Right ventricle myocardium superior (tissue), 1 donor: ENCODE measurements at places on chromosomes 1 and 21. TPM values are rescaled to one million over a fixed set of nuclear protein-coding genes. Genes with fewer than 3 reads are reported as not detected.
A peak's percentile ranks its signal among the peaks of the same experiment; 100 is the strongest.

GRCh38 chr1:84096176-84096575 lies 47.9 kb upstream of the PRKACB start:
- no peak for DNase-seq

- no peak for DNase-seq
Measured at GRCh38 chr1:36436821-36437220, 13.4 kb downstream of the OSCP1 start.

GRCh38 chr1:201530741-201531531 lies 8.0 kb upstream of the NAV1 start:
- peak; percentile 91 for DNase-seq

DNA sequence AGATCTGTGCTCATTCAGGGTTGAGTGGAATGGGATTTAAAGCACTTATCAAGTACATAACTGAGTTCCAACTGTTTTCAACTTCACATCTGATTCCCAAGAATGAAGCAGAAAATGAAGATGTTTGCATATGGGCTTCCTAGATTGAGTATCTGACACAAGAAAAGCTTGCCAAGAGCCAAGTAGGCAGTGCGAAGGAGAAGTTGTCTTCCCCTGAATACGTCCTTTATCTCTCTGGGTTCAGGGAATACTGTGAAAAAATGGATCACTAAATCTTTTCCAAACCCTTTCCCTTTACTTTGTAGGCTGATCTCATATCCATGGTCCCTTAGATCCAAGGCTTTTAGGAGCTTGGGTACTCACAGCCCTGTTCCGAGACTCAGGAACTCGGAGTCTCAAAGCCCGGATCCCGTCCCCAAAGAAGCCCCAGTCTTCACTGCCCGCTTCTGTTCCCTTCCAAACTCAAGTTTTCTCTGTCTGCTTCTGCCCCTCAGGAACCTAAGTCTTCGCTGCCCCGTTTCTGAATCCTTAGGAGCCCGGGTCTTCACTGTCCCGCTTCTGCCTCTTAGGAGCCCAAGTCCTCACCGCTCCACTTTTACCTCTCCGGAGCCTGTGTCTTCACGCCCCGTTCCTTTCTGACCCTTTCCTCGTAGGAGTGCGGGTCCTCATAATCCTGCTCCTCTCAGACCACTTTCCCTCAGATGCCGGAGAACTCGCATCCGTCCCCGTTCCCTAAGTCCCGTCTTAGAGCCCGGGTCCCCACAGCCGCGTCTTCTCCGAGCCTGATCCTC lies 616 bp downstream of the TAF12 start:
- DNase-seq, result no peak

- DNase-seq, result no peak
Measured at GRCh38 chr1:31193729-31194128, 46.0 kb downstream of the NKAIN1 start.

DNA sequence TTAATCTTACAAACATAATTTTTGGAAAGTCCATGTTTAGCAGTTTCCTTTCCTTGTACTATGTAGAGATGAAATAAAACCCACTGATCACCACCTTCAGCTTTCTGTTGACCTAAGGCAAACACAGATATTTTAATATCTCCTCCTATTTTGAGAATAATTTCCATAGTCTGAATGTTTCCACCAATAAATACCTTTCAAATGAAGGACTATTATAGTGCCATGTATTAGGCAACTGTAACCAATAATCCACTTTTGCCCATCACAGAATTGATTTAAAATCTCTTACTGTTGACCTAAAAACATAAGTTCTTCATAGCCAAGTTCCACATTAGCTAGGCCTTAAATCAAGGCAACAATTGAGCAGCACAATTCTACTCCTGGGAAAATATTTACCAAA lies 1.8 kb downstream of the CDC42BPA start:
- DNase-seq, result no peak

DNA sequence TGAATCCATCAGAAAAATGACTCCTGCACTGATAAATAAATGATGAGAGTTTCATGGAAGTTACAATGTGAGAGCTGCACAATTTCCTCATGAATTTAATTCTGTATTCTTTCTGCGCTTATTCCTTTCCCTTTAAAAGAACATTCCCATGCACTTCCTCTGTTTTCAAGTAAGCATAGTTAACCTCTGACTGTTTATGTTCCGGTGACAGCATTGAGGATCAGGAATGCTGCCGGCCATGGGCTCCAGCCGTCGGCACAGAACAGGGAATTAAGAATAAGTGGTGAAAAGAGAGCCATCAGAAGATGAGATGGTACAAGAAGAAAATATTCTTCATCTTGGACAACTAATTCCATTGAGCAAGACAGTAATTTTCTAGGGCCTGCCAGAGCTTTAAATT lies 65.3 kb downstream of the SUSD4 start:
- no peak for DNase-seq

DNA sequence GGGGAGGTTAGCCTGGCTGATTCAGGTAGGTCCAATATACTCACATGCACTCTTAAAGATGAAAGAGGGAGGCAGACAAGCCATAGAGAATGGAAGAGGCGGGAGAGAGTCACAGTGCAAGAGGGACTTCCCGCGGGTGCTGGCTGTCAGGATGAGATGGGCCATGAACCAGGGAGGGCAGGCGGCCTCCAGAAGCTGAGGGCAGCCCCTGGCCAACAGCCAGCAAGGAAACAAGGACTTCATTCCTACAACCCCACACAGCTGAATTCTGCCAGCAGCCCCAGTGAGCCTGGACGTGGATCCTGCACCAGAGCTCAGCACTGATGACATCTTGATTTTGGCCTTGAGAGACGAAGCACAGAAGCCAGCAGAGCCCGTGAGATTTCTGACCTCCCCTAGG lies 15.1 kb upstream of the B3GALT5 start:
- DNase-seq, result no peak

GRCh38 chr1:231094421-231094820 lies 54.4 kb upstream of the FAM89A start:
- DNase-seq, result no peak

DNA sequence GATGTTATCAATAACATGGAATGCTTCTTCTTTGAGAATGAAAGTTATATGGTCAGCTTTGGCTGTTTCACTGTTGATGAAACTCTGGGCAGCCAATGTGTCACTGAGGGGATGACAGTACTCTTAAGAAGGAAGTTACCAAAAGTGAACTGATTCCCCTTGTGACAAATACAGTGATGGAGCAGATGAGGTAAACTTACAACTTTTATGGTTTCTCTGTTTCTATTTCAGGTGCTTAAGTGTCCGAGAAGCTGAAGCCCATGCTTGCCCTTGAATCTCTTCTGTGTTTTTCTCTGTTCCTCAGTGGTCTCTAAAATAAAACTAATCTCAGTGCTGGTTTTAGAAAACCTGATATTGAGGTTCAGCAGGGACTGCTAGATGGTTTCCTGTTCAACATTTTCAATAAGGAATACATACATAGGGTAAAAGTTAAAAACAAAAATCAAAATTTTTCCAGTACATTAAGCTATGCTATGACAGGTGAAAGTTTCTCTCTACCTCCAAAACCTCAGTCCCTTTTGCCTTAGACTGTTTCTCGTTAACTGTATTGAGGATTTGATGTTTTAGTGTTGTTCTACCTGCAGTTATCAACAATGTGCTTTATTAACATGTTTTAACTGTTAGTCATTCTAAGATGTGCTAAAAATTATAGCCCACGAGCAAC lies 454.4 kb upstream of the ADGRL4 start:
- DNase-seq, result no peak

GRCh38 chr1:200525090-200525987 lies 95.2 kb downstream of the KIF14 start:
- no peak for DNase-seq

- no peak for DNase-seq
Measured at GRCh38 chr1:241532864-241533263, 686 bp downstream of the KMO start.

DNA sequence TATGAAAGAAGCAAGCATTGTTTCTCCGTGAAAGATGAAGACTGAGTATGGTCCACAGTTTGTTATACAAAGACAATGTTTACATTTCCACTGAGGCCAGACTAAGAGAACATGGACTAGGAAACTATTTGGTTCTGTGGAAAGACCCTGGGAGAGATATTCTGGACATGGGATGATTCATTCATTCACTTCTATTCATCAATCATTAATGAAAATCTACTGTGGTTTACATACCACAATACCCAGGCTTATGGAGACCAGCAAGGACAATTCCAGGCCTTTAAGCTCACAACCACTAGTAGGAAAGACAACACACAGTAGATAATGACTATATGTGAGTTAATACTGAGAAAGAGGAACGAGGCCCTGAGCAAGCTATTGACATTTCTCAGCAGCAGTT lies 125.4 kb downstream of the TBX15 start:
- no peak for DNase-seq

- DNase-seq, result no peak
Measured at GRCh38 chr1:67752306-67752705, 67.3 kb downstream of the GADD45A start.

- no peak for DNase-seq
Measured at GRCh38 chr1:208885060-208885459, 640.9 kb upstream of the PLXNA2 start.

- no peak for DNase-seq
Measured at GRCh38 chr21:38830671-38831525, 25.2 kb downstream of the ETS2 start.

DNA sequence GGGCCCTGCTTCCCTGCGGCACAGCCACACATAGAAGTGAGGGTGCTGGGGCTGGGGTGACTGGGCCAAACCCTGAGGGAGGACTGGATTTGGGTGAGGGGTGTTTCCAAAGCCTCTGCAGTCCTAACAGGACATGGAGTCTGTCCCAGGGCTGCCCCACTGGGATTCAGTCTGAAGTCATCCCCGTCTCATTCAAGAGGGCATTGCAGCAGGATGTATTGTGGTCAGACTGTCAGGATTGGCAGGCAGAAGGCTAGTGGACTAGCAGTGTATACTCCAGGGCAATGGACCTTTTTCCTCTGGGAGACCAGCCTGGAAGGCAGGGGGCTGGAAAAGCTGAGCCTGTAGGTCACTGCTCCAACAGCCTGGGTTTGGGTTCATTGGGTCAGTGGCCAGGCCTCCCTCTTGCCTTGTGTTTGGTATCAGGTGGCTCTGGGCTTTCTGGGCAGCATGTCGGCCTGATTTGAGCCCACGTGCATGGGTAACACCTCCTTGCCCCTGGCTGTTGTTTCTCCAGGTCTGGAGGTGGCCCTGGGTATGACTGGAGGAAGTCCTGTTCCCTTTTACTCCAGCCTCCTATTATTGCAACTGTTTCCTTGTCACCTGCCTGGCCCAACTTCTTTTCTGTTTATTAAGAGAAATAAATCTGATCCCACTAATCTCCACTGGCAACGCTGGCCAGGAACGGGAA lies 41.0 kb upstream of the SYNC start:
- DNase-seq, result no peak

- DNase-seq, result no peak
Measured at GRCh38 chr1:238752327-238752726, 634.0 kb upstream of the CHRM3 start.

GRCh38 chr1:16677552-16678431 lies 11.0 kb upstream of the RNU1-3 start:
- DNase-seq, result no peak

DNA sequence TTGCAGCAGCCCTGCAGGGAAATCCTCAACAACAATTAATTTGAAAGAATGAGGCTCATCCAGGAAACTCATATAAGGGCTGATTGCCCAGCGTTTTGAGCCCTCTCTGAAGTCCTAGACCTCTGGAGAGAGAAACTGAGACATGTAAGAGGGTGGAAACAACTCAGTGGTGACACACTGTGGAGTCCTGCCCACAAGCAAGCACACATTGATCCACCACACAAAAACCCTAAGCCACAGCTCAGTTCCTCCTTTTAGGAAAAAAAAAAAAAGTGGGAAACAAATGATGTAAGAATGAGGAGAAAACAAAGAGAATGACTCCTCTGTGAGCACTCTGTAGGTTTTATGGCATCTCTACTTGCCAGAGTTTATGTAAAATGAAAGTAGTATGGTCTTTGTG lies 22.9 kb upstream of the PLA2G5 start:
- DNase-seq, result no peak

DNA sequence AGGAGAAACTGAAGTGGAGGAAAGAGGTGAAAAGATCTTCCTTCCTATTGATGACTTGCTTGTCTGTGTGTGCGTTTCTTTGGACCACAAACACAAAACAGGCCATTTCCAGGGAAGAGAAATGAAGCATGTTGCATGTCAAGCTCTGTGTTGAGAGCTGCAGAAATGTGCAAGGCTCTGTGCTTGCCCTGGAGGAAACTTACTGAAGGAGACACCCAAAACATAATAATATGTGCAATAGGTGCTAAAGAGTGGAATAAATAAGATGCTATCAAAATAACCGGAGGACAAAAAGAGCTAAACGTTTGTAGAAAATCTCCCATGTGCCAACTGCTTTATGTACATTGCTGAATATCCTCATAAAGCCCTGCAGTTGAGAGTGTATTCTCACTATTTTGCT lies 195.2 kb upstream of the HMGB4 start:
- no peak for DNase-seq

DNA sequence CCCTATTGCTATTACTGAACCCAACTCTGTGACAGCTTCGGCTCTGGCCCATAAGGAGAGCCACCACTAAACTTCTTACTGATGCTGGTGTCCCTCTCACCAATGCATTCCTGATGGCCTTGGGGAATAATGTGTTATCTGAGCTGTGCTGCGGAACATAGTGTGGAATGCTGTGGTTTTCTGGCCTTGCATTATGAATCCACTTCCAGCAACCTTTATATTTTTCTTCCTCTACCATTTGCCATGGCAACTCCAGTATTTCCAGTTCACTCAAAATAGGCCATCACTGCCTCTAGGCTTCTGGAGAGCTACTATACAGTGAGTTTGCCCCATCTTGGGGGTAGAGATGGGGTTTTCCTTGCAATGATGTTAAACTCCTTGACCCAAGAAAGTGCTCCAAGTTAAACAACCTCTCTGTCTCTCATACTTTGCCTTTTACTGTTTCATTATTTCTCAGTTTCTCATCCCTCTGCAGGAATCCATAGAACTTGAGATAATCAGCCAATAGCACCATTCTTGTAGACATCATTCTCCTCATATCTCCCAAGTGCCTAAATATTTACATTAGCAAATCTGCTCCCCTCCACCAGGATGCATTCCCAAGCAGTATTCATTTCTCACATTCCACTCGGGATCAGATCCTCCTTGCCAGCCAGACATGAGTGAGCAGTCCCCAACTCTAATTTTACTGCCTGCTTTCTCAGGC lies 11.1 kb upstream of the RAVER2 start:
- DNase-seq, result no peak

DNA sequence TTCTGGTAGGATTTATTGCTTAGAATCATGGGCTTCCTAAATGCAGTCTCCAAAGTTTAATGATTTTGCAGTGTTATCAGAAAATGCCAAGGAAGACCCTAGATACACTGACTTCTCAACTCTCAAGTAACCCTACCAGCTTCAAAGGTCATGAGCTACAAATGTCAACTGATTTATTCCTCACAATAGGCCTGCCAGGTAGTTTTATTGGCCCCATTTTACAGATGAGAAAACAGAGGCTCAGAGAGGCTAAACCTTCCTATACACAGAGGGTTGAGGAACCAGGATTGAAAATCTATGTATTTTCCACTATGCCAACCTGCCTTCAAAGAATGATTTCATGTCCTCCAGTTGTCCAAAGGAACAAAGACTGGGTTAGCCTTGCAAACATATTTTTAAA lies 384.4 kb upstream of the POU3F1 start:
- DNase-seq, result no peak

Gene FCRLB
- total RNA-seq, result 0.19 TPM

Gene FBLIM1
- 99.1 TPM for total RNA-seq

Gene GJB5
- total RNA-seq, result not detected

Gene PRR9
- total RNA-seq, result not detected

Gene SYT11
- 7.0 TPM for total RNA-seq

Gene OR2M3
- total RNA-seq, result not detected

Gene RBBP5
- total RNA-seq, result 9.3 TPM

Gene B3GALT5
- 0.03 TPM for total RNA-seq

Gene GBP6
- total RNA-seq, result 0.13 TPM

Gene LAPTM5
- 19.5 TPM for total RNA-seq

Gene TMCC2
- 1.3 TPM for total RNA-seq
